Central memory CD4-positive, alpha-beta T cell (primary cell): ENCODE measurements at places on chromosomes 5 and 9.

GRCh38 chr5:38237681-38238080 is 20.7 kb upstream of the EGFLAM start:
- no peak for DNase-seq

DNA sequence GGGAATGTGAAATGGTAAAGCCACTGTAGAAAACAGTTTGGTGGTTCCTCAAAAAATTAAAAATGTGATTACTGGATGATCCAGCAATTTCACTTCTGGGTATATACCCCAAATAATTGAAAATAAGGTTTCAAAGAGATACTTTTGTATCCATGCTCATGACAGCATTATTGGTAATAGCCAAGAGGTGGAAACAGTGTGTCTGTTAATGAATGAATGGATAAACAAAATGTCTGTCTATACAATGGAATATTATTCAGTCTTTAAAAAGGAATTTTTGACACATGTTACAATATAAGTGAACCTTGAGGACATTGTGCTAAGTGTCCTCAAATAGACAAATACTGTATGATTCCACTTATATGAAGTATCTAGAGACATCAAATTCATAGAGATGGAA is 40.1 kb downstream of the NUP214 start:
- no peak for DNase-seq

GRCh38 chr9:4955836-4956235 is 29.2 kb upstream of the JAK2 start:
- no peak for DNase-seq

- DNase-seq, result no peak
Measured at GRCh38 chr9:3032898-3033297, 189.0 kb upstream of the PUM3 start.

DNA sequence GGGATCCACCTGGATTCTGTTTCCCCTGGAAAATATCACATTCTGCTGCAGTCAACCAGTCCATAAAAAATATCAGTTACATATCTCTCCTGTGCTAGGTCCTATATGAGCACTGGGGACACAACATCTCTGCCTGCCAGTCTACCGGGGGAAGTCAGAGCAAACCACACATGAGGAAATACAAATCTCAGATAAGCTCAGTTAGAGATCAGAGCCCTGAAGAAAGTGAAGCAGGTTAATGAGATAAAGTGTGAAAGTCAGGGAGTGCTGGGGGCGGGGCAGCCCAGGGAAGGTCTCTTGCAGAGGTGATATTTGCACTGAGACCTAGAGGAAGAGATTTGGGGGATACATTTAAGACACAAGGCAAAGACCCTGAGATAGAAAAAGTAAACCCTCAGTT is 67.8 kb upstream of the SLC1A1 start:
- DNase-seq, result no peak

DNA sequence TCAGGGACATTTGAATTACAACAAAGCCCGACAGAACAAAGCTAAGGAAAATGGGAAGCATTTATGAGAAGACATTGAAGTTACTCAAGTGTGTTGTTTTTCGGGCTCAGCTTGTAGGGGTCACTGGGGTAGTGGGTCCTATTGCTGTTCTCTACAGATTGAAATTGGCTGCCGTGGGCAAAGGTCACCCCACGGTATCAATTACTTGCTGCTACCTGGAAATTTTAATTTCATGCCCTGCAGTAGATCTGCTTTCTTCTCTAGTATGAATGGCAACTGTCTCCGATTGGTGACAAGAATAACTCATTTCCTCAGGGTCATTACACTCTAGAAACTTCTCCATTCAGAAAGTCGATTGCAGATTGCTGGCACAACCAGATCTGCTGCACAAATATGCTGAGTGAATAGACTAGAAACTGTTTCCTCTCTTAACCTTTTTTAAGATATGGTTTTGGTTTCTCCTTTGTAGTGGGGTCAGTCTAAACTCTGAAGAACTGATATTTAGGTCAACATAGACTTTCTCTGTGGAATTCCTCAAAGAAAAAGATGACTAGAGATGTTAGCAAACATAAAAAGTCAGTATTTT is 454.1 kb downstream of the ARHGEF28 start:
- no peak for DNase-seq

DNA sequence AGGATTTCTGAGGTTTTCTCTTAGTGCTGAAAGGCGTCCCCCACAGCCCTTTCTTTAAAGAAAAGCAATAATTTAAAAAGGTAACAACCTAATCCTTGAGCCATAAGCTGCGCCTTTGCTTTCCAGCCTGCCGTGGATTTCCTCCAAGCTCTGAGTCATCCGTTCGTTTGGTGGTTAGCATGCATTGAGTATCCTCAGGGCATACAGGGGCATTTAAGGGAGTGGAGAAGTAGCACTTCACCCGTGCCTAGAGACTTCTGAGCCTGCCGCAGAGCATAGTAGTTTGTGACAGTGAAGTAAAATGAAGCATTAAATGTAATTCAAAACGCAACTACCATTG is 892 bp upstream of the TNC start:
- no peak for DNase-seq

DNA sequence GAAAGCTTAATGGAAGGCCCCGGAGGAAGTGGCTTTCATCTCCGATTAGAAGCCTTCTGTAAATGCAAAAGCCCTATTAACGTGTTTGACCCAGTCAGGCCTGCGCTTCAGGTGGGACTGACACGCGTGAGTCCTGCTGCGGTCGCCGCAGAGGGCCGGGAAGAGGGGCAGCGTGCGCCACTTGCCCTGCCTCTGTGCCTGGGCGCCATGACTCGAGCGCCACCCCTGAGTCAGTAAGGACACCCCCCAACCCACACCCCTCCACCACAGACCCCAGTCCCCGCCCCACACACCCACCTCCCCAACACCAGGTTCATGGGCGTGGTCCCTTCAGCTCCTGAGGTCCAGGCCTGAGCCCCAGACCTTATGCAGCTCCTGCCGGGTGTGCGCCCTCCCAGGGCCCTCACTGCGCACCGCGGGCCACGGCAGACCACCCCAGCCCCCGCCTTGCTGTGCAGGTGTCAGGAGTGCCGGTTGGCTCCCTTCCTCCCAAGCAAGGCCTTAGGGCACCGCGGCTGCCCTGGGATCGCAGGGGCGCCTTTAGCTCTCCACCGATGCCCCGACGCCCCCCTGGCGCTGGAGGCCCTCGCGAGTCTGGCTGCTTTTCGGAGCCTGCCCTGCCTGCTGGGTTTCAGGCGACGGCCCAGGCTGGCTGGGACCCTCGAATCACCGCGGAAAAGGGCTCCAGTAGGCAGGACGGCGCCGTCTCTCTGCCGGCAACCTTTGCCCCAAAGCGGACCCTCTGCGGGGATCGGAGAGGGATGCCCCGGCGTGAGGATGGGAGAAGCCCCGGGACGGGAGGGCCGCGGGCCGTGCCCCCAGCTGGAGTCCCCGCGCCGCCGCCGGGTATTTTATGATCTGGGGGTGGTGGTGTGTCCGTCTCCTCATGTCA is 625 bp upstream of the OLFM1 start:
- no peak for DNase-seq

DNA sequence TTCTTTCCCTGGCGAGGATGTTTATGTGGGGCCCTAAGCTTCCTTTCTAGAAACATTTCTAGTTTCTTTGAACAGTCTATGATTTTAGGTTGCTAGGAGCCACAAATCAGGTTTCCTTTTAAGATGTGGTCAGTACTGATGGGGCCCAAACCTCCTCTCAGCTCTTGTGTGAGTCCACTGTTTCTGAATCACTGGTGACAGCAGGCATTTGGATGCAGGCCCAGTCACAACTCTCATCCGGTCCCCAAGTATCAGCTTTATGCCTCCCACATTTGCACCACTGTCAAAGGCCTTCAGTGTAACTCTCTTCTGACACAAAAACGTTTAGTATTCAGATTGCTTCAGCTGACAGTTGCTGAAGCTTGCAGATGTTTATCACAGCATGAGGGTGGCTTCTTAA is 7.8 kb downstream of the DMRT2 start:
- DNase-seq, result no peak

GRCh38 chr9:17799369-17799768 is 220.5 kb downstream of the SH3GL2 start:
- DNase-seq, result no peak

DNA sequence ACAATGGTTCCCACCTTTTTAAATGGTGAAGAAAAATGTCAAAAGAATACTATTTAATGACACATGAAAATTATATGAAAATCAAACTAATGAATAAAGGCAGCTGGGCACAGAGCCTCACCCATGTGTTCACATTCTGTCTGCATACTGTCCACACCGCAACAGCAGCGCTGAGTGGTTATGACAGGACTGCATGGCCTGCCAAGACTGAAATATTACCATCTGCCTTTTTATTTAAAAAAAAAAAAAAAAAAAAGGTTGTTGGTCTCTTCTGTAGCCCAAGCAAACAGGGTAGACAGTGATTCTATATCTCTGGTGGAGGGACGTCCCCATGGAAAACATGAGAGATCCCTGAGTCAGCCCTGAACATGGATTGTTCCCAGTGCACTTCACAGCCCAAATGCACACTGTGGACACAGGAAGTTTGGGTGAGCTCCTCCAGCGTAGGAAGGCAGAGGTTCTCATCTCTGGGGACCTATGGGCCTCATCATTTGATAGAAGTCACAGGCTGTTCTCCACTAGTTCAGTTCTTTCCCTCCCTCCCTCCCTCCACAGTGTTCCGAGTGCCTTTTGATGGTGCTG is 44.9 kb upstream of the SHC3 start:
- no peak for DNase-seq
